IPS-NIHi11 (cell line): ENCODE measurements at places on chromosomes 7 and 10.

DNA sequence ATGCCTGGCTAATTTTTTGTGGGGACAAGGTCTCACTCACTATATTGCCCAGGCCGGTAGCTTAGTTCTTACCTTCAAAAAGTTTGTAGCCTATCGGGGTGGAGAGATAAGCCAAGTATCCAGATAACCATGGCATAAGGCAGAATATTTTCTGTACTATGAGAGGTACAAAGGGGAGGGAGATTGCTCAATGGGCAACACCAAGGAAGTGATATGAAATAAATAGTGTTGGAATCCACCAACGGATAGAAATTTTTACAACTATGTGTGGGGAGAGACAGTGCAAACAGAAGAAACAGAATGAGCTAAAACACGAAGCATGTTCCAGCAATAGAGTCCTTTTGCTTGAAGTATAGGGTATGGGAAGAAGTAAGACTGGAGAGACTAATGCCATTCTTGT, 8.1 kb downstream of the SCD start:
- DNase-seq: no peak

DNA sequence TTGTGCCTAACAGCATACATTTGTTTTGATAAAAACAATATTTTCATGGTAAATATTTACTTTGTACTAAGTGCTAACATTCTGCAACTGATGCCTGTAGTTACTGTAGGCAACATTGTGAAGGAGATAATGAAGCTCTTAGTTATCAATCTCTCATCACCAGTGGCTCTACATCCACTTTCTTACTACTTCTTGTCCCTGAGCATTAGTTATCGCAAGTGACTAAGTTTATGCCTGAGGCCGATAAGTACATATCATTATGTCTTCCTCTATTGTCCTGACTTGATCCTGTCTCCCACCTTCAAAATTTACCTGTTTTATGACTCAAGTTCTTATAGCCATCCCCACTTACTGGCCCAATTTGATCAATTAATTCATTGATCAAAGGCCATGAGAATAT, 63.6 kb downstream of the MACC1 start:
- no peak for DNase-seq

DNA sequence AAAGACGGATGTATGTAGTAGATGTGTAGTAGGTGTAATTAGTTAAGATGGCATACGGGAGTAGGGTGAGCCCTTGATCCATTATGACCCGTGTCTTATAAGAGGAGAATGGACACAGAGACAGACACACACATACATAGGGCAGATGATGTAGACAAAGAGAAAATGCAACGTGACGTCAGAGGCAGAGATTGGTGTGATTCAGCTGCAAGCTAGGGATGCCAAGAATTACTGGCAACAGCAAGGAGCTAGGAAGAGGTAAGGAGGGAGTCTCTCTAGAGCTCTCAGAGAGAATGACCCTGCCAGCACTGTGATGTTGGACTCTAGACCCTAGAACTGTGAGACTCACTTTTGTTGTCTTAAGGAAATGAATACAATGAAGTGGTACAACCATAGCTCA, 247.0 kb upstream of the HABP2 start:
- no peak for DNase-seq

GRCh38 chr7:28075674-28076358, 104.8 kb downstream of the JAZF1 start:
- no peak for DNase-seq

DNA sequence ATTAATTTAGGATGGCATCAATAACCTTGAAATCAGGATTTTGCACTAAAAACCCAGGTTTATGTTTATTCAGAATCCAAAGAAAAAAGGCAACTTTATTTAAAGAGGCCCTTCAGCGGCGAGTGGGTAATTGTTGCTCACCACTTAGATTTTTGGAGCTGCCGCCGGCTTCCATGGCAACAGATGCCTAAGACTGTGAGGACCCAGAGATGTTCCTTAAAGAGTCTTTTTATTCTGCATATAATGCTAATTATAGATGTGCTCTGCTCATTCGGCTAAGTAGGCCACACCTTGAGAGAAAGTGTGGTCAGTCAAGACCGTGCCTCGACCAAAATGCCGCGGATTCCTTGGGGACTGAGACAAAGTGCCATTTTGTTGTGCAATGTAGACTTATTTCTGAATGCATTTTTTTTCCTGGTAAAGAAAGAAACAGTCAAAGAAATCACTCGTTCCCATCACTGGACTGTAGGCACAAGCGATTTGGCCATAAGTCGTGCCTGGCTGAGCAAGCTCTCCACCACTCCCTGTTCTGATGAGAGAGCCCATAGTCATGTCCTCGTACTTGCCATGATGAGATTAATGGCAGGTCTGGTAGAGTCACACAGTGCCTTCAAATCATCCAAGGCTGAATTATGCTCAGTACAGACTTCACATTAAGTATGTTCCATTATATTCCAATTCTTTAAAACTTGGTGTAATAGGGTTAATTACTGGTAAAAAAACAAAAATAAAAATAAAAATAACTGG, 21.4 kb upstream of the MGMT start:
- DNase-seq: no peak

- DNase-seq: no peak
Observed at GRCh38 chr10:82866424-82867020, 991.5 kb downstream of the NRG3 start.

DNA sequence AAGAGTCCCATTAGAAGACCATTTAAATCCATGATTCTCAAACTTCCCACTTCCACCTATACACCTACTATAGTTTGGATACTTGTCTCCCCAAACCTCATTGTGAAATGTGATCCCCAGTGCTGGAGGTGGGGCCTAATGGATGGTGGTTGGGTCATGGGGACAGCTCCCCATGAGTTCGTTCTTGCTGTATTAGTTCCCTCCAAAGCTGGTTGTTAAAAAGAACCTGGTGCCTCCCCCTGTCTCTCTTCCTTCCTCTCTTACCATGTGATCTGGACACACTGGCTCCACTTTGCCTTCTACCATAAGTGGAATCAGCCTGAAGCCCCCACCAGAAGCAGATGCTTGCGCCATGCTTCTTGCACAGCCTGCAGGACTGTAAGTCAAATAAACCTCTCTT, 53.9 kb downstream of the WIPF3 start:
- DNase-seq: no peak

- no peak for DNase-seq
Observed at GRCh38 chr7:68185631-68186456, 1189.2 kb downstream of the TYW1 start.

DNA sequence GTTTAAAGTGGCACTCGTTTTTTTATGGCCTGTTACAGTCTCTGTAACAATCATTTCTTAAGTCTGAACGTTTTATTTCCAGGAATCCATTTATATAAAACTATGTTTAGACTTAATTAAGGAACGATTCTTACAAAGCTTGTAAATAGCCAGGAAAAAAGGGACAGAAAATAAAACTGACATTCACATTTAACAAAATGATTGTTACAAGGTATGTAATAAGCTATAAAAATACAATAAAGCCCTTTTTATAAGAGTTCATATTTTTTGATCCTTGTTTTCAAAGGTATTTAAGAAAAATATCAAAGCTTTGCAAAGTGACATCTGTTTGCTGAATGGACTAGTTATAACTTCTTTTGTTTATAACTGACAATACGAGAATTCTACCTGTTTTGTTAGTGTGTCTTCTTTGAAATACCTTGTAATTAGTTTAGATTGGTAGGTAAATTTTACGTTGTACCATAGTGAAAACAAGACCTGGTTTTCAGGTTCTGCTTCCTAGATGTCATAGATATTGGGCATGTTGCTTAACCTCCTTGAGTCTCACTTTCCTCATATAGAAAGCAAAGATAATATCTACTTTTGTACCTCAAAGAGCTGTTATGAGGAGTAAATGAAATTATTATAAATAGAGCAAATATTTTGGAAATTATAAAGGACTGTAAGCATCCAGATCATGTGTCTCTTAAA, 25.8 kb downstream of the BTRC start:
- no peak for DNase-seq

- DNase-seq: peak; percentile 59
Observed at GRCh38 chr7:86814661-86815379, 171.1 kb downstream of the GRM3 start.

GRCh38 chr7:98753989-98754479, 115.8 kb downstream of the TMEM130 start:
- DNase-seq: peak; percentile 82

DNA sequence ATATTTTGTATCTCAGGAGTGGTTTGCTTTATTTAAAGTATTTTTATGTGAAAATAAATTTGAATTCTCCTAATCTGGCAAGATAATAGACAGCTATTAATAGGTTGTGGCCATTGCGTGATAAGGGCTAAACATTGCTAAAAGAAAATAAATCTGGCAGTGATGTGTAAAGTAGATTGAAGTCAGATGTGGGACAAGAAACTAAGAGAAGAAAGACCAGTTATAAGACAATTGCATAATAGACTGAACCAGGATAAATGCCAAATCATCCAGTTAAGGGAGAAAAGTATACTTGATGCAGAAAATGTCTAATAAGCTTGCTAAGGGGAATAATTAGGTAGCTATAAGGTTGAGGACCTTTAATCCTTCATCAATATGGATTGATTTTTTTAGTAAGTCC, 197.5 kb upstream of the CSTF2T start:
- no peak for DNase-seq

GRCh38 chr7:123562121-123562520, 4.5 kb upstream of the NDUFA5 start:
- DNase-seq: no peak

GRCh38 chr10:79222186-79222585, 125.1 kb upstream of the PPIF start:
- no peak for DNase-seq

DNA sequence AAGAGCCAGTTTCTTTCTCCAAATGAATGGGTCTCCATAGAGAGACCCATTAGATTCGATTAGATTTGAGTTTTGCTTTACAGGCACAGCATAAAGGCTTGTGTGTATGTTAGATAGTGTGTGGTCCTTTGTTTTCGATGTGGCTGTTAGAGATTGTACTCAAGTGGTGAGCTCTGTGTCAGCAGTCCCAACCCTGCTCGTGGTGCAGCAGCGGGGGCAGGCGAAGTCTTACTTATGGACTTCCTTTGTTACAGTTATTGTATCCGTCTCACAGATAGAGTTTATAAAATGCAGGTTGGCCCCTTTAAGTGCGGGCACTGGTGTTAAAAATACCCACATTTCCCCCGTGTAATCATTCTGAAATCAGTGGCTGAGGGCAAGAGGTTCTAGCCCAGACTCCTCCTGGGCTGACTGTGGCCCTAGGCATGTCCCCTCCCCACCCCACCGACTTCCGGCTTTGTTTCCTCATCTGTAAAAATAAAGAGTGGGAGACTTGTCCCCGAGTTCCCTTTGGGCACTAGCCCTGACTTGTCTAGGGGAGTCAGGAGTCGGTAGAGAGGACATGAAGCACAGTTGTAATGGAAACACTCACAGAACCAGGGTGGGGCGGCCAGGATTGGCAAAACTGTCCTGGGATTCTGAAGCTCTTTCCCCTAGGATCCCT, 28.6 kb downstream of the MTURN start:
- DNase-seq: no peak

DNA sequence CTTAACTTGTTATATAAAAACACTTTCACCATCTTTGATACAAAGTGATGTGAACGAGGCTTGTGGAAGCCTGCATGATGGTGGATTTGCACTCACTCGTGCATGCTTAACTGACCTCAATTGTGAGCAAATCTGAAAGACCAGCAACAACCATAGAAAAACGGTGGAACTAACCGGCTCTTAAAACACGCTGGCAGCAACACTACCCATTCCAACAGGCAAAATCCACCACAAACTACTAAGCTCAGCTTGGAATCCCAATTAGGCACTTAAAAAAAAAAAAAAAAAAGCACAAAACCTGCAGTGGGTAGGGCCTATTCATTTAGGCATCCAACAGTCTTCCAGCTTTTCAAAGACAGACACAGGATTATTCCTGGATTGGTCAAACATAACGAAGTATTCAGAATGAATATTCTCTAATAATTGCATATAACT, 1.8 kb downstream of the GDI2 start:
- no peak for DNase-seq

DNA sequence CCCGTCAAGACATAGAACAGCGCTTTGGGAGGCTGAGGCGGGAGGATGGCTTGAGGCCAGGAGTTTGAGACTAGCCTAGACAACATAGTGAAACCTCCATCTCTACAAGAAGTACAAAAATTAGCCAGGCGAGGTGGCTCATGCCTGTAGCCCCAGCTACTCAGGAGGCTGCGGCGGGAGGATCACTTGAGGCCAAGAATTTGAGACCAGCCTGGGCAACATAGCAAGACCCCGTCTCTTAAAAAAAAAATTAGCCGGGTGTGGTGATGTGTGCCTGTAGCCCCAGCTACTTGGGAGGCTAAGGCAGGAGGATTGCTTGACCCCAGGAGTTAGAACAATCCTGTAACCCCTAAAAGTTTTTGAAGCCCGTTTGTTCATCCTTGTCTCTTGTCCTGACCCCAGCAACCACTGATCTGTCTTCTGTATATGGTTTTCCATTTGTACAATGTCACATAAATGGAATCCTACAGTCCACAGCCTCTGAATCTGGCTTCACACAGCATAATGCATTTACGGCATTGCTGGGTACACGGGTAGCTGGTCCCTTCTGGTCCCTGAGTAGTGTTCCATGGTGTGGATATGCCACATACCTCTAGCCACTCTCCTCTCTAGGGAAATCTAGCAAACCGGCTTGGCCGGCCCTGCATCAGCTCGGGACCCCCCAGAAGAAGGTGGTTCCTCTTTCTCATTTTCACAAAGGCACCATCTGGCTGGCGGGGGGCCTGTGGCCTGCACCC, 8.4 kb downstream of the GTF2IRD1 start:
- no peak for DNase-seq

GRCh38 chr7:17548014-17548653, 249.7 kb downstream of the AHR start:
- DNase-seq: peak; percentile 45

DNA sequence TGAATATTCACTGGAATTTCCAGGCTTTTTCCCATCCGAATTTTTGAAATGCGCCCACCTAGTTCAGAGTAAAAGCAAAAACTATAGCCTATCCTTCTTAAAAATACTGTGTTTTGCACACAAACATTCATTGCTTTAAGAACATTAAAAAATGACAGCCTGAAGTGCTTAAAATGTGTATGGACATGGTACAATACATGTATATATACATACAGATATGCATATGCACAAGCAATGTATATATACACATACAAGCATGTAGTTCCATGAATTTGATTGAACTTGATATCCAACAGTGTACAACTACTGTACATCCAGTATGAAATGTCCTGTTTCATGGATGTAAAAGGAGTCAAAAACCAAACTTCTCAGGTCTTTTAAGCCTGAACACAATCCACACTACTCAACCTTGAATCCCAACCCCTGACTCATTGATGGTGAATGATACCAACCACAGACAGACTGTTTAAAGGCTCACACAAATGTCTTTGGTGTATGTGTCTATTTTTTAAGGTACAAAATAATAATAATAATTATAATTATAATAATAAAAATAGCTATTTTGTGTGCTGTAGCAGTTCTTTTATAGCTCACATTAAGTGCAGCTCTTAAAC, 14.8 kb downstream of the INHBA start:
- no peak for DNase-seq

DNA sequence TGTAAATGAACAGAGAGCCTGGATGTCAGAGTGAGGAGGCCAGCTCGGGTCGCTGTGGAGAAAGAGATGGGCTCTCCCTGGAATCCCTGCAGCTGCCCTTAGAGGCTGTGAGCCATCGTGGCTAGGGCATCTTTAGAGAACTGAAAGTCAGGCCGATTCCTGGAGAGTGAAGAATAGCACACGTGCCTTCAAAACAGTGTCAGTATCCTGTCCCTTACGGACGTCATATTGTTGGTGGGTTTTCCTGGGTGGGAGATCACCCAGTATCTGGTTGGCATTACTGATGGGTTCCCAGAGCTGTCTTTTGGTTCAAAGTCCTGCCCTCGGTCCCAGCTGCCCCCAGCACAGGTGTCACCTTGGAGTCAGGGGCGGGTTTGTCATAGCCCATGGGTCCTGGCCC, 25.3 kb downstream of the IKZF1 start:
- no peak for DNase-seq
